ENCODE measurements at places on chromosomes 6 and 20.

DNA sequence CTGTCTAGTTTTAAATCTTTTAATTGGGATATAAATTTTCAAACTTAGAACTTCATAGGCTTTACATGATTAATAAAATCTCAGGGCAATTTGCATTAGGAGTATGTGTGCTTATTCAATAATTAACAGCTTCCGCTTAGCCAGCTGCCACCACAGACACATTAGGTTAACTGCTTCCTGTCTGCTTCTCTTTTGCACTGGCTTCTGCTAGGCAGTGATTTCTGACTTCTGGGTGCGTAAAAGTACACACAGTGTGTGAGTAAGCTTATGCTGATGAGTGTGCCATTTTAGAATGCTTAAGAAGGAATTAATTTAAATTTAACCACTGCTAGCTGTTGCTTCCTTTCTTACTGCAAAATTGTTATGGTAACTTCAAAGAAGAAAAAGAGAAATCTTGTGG lies 73.9 kb downstream of the F13A1 start:
- DNase-seq = no peak

GRCh38 chr6:16168858-16169257 lies 40.0 kb downstream of the MYLIP start:
- DNase-seq = no peak

GRCh38 chr6:79084693-79085092 lies 6.6 kb upstream of the PHIP start:
- no peak for DNase-seq

GRCh38 chr20:2230726-2231488 lies 64.9 kb upstream of the TGM3 start:
- DNase-seq = no peak

DNA sequence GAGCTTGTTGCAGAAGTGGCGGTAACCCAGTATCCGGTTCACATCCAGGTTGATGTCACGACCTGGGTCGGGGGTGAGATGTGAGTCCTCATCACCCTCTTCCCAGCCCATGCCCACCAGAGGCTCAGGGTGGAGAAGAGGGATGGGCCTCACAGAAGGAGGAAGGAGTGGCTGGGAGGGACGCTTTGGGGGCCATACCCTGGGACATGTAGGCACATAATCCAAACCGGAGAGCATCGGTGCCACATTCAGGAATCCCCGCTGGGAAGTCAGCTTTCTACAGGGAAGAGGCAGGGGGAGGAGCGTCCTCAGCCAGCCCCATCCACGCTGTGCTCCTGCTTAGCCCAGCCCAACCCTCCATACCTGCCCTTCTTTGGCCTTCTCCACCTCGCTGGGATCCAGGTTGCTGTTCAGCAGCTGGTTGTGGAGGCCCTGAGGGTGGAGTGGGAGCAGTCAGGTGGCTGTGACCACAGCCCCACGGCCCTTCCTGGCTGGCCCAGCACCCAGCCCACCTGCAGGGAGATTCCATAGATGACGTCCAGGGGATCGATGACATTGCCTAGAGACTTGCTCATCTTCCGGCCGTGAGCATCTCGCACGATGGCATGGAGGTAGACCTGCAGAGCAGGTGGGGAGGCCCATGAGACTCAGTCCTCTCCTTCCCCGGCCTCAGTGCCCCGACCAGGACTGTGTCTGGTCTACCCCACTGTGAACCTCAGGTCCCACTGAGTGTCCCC lies 3.5 kb upstream of the VWA7 start:
- no peak for DNase-seq

- no peak for DNase-seq
These were observed 60.9 kb downstream of the DLL1 start for GRCh38 chr6:170229851-170230519.

- no peak for DNase-seq
These were observed 20.6 kb downstream of the BFSP1 start for GRCh38 chr20:17510548-17510947.

- DNase-seq = no peak
These were observed 2.4 kb downstream of the SIGLEC1 start for GRCh38 chr20:3710011-3710466.

GRCh38 chr6:52233975-52234823 lies 10.1 kb downstream of the IL17F start:
- peak; percentile 26 for DNase-seq

DNA sequence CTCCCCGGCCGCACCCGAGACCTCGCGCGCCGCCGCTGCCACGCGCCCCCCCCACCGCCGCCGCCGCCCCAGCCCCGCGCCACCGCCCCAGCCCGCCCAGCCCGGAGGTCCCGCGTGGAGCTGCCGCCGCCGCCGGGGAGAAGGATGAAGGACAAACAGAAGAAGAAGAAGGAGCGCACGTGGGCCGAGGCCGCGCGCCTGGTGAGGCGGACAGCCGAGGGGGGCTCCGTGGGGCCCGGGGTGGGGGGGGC lies 426 bp downstream of the ASXL1 start:
- no peak for DNase-seq

GRCh38 chr6:30985490-30985889 lies 2.0 kb downstream of the MUC21 start:
- DNase-seq = no peak
